M059J (cell line): ENCODE measurements at places on chromosomes 7 and 10. TPM values are rescaled to one million over a fixed set of nuclear protein-coding genes. Genes with fewer than 3 reads are reported as not detected.

Gene EGR2
- total RNA-seq, result 0.05 TPM in 1 of 2 replicates, not detected in the other

Gene IQUB
- total RNA-seq, result 0.05 and 1.1 TPM in 2 replicates

Gene MRLN
- not detected in 2 replicates for total RNA-seq

Gene ST7
- 27.2 and 36.8 TPM in 2 replicates for total RNA-seq
